T-helper 17 cell (primary cell): ENCODE measurements at places on chromosomes 4 and X.

GRCh38 chr4:25969374-25970155 lies 55.5 kb downstream of the SMIM20 start:
- no peak for DNase-seq

DNA sequence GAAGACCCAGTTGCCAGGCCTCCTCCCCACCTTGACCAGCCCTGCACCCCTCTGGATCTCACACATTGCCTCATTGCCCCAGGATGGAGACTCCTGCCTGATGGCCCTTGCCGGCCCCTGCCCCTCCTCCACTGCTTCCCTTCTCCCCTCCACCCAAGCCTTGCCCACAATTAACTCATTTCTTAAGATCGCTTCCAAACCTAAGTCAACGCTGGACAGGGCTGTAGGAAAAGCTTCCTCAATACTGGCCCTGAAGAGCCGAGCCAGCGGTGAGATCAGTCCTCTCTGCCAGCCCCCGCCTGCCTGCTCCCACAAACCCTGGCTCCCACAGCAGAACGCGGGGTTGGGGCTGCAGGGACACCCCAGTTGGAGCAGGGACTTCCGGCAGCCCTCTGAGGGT lies 7.5 kb upstream of the HAUS7 start:
- DNase-seq = no peak

- no peak for DNase-seq
Measured at GRCh38 chr4:172390331-172390730, 577.1 kb downstream of the GALNTL6 start.

GRCh38 chr4:101155368-101155767 lies 192.0 kb downstream of the PPP3CA start:
- DNase-seq = no peak

DNA sequence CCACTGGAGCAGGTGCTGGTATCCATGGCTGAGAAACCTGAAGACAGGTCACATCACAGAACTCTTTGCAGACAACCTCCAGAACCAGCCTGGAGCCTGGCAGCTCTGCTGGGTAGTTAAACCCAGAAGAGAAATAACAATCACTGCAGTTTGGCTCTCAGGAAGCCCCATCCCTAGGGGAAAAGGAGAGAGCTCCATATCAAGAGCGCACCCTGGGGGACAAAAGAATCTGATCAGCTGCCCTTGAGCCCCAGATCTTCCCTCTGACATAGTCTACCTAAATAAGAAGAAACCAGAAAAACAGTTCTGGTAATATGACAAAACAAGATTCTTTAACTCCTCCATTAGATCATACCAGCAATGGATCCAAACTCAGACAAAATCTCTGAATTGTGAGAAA lies 823.2 kb upstream of the FRG1 start:
- no peak for DNase-seq

DNA sequence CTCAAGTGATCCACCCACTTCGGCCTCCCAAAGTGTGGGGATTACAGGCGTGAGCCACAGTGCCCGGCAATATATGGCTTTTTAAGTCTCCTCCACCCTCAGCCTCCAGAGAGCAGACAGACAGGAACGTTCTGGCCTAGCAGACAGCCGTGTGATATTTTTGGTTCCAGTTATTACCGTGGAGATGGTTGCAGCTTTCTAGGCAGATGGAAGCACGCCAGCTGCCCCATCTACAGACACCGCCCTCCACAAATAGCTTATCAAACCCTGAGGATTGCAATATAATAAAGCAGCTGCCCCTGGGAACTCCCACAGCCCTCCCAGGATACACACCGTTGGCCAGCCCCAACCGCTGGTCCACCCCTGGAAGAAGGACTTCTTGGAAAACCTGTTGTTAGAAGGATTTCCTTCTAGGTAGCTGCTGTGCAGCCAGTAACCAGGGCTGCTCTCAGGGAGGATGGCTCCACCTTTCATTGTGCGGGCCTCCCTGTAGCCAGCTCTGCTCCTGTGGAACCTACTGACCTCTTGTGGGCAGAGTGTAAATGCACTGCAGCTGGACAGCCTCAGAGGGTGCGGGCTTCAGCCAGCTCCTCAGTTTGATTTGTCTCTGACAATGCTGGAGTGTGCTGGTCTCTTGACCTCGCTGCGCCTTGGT lies 44.0 kb downstream of the SLC25A5 start:
- no peak for DNase-seq

GRCh38 chr4:121758925-121759568 lies 5.9 kb downstream of the SMIM43 start:
- no peak for DNase-seq
